ENCODE measurements at places on chromosomes 5 and 9.

DNA sequence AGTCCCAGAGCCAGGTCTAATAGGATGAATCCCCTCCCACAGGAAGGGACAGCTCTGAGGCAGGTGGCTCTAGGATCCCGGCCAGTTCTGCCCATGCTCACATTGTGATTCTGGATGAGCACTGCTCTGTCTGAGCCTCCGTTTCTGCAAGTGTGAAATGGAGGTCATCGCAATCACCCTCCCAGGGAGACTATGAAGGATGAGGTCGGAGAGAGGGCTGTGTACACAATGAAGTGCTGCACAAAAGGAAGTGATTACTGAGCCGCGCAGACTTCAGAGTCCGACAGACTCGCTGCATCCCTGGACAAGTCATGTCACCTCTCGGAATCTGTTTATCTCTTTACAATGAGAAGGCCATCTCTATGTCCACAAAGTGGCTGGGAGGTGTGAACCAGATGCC is 21.7 kb downstream of the LHX6 start:
- no peak for DNase-seq

GRCh38 chr9:102499468-102499867 is 495.7 kb upstream of the CYLC2 start:
- no peak for DNase-seq

DNA sequence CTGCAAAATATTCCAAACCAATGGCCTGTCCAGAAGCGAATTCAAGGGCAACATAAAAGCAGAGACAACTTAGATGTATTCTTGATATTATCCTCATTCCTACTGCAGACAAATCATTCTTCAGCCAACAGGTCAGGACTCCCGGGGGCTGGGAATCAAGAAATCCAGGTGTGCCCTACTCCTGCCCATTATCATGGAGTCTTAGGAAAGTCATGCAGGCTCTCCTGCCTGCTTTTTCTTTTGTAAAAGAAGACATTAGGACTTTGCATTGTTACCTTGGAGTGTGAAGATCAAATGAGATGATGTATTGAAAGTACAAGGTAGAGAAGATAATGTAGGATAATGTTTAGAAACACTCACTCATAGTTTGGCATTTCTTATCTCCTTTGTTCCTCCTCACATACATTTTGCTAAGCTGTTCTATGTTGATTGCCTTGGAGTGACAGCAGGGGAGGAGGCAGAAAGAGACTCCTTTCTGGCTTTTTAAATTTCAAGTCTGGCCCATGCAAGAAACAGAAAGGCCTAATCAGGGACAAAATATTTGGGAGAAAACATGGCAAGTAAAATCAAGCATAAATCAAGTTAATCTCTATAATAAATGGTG is 113.8 kb downstream of the SV2C start:
- no peak for DNase-seq

DNA sequence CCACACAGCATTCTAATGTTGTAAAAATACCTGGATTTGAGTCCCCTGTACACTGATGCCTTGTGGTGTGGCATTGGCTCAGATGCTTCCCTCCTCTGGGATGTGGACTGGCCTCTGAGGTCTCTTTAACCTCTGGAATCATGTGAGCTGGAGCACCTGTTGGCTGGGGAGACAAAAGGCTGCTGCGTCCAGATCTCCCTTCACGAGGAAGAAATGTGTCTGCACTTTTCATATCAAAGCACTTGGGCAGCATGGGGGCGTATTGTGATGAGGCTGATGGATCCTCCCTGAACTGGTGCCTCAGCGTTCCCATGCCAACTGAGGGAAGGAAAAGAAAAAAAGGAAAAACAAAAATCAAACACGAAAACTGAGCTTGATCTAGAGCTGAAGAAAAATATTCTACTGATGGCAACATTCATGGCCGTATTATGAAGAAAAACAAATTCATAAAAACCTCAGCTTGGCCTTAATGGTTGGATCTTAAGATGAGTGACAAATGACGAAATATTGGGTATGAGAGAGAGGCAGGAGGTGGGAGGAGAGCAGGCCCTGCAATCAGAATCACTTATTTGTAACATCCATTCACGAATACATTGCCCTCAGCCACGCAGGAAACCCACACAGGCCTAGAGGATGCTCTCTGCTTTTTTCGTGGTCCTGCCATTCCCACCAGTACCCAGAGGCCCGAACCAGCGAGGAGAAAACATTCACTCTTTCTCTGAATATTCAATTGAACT is 26.2 kb downstream of the GRIA1 start:
- no peak for DNase-seq

- DNase-seq = no peak
These were observed 33.4 kb upstream of the TNFAIP8 start for GRCh38 chr5:119322312-119322947.

DNA sequence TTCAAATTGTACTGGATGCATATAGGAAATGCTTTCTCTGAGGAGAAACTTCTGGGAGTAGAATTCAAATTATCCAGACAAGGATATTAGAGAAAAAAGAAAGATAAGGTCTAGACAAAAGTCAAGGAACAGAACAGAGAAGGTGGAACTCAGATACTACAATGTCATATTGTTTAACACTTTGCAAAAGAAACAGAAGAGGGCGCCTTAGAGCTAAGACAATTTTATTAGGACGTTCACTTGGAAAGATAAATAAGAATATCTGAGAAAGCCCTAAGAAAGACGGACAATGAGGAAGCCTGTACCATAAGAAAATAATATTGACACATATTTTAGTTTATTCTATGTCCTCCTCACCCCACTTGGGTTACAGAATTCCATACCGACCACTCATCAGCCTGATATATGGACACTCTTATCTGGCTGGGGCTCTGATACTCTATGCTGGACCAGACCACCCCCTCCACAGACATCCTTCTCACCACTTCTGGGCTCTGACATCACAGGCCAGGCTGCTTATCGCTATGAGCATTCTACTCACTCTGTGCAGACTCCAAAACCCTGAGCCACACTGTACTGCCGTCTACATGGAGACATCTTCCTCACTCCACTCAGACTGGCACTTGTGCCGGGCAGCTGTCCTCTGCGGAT is 9.1 kb upstream of the AK3 start:
- DNase-seq = no peak

- no peak for DNase-seq
These were observed 7.8 kb downstream of the IGFBPL1 start for GRCh38 chr9:38416461-38416860.

GRCh38 chr5:94888674-94889073 is 270.2 kb downstream of the SLF1 start:
- DNase-seq = no peak

GRCh38 chr5:81820863-81821262 is 70.0 kb upstream of the SSBP2 start:
- no peak for DNase-seq

- DNase-seq = peak; percentile 53
These were observed 115.9 kb downstream of the CDC42SE2 start for GRCh38 chr5:131379723-131380122.

GRCh38 chr5:172887692-172888091 is 53.6 kb downstream of the ERGIC1 start:
- DNase-seq = no peak

GRCh38 chr9:794386-794785 is 47.1 kb upstream of the DMRT1 start:
- DNase-seq = no peak

DNA sequence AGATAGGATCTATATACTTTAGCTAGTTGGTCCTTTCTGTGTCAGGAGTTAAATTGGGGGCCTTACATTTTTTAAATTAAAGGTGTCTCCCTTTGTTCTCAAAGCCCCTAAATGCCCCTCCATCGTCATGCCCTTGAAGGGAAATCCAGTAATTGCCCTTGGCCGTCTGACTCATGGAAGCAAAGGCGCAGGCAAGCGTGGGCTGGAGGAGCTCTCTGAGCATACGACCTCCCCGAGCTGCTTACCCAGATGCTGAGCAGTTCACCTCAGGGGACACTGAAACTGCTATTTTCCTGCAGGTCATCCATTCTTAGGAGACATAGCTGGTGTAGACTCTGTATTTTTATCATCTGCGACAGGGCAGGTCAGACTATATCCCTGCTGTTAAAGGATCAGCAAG is 23.0 kb downstream of the PCSK1 start:
- DNase-seq = no peak

GRCh38 chr9:108142504-108143201 is 653.1 kb upstream of the KLF4 start:
- DNase-seq = no peak

GRCh38 chr9:91486699-91487497 is 63.3 kb upstream of the NFIL3 start:
- no peak for DNase-seq

- no peak for DNase-seq
These were observed 17.3 kb downstream of the CMBL start for GRCh38 chr5:10290438-10290837.

DNA sequence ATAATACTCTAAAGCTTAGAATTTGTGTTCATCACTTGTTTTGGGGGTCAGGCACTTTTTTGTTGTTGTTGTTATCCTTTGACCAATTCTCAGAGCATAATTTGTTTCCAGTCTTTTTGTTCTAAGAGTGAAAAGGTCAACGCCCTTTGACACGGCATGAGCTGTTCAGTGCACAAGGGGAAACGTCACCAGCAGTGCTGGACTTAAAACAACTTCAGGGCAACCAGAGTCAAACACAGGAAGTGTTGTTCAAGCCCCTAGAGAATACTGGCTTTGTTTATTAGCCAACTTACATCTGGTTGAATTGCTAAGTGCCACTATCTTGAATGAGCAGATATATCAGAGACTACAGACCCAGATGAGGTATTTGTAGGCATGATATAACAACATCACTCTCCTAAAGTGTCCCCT is 368.9 kb downstream of the TMEM161B start:
- no peak for DNase-seq

- no peak for DNase-seq
These were observed 505.6 kb downstream of the IRX1 start for GRCh38 chr5:4101189-4101588.

GRCh38 chr9:128823903-128824406 is 5.6 kb downstream of the SPOUT1 start:
- no peak for DNase-seq

DNA sequence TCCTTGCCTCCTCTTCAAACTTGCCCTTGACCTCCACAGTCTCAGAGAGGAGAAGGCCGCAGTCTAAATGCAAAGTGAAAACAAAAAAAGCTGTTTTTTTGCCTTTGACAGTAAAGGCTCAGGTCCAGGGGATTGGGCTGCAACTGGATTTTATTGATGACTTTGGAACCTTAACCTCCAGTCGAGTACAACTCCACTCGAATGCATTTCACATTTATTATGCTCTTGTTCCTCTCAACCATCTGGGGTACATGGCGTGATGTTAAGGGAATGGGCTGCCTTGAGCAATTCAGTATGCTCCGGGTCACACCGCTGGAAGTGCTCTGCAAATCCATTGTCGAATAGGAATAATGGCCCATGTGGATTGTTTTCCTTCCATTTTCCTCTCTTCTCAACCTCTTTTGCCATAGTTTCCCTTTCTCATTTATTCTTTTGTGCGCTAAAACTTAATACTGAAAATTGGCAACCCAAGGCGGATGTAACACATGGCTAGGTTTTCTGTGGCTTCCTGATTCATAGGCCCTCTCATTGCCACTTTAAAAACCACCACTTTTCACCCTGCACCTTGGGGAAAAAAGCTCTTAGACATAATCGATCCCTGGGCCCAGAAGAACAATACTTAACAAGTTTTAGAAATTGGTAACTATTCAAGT is 34.3 kb downstream of the ITK start:
- DNase-seq = no peak

All from stimulated activated CD4-positive, alpha-beta T cell treated with anti-CD3 and anti-CD28 coated beads, Interleukin-2, amount 100 ng/mL, for 24 hours (primary cell).